ENCODE measurements at places on chromosomes 7 and 10.

DNA sequence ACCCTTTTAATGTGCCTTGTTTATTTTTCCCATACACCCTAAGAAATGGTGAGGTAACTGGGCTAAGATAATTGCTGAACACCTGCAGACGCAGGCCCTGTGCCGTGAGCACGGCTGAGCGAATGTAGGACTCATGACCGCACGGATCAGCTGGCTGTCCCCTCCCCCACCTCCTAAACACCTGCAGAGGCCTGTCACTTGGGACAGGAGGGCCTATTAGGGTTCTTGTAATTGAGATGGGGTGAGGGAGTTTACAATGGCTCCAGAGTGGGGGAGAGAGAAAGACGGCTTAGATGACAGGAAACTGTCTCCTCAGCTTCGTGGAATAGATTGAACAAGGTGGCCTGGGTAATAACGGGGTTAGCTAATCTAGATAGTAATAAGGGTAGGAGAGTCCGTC is 291.7 kb upstream of the HABP2 start:
- no peak for DNase-seq

DNA sequence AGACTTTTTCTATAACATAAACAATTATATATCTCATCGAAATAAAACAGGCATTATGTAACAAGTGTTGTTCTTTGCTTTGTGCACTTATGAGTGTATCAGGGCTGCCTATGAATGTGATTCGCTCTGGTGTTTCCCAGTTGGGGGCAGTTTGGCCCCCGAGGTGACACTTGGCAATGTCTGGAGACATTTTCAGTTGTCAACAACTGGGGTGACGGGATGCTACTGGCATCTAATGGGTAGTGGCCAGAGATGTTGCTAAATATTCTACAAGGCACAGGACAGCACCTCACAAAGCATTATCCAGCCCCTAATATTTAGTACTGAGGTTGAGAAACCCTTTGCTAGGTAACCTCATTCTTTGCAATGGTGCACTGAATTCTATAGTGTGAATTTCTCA is 83.3 kb downstream of the PLCE1 start:
- DNase-seq, result no peak

DNA sequence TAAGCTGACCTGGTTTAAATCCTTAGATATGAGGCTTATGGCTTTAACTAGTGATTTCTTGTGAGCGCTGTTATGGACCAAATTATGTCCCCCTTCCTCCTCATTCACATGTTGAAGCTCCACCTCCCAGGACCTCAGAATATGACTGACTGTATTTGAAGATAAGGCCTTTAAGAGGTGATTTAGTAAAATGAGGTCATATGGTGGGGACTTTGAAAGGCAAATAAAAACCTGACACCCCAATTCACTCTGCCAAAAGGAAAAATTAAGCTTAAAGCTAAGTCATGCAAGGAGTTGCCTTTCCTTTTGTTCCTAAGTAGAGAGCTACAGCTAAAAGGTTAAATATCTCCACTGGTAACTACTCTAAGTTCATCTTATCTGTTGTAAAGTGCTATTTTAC is 36.4 kb upstream of the FIGNL1 start:
- no peak for DNase-seq

DNA sequence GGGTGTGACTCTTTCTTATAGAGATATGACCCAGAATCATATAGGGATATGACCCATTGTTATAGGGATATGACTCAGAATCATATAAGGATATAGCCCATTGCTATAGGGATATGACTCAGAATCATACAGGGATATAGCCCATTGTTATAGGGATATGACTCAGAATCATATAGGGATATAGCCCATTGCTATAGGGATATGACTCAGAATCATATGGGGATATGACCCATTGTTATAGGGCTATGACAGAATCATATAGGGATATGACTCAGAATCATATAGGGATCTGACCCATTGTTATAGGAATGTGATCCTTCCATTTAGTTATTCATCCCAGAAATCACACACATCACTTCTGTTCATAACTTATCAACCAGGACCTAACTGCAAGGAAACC is 312.2 kb upstream of the ADARB2 start:
- no peak for DNase-seq

GRCh38 chr7:47982610-47983009 is 3.2 kb upstream of the HUS1 start:
- DNase-seq, result no peak

DNA sequence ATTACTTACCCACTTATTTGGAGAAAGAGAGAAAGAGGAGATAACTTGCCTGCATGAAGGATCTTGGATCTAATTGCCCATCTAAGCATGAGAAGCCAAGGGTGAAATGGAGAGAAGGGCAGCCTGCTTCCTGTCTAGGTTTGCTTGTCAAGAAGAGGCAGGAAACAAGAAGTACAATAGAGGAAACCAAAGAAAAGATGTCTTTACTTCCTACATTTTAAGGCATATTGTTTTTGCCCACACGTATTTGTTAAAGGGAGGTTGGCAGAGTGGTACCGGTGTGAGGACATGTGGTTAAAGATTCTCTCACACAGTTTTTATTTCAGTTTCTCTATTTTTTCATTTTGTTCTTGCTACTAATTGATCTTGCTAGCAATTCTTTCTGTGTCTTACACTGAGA is 6.0 kb upstream of the TAS2R38 start:
- no peak for DNase-seq

DNA sequence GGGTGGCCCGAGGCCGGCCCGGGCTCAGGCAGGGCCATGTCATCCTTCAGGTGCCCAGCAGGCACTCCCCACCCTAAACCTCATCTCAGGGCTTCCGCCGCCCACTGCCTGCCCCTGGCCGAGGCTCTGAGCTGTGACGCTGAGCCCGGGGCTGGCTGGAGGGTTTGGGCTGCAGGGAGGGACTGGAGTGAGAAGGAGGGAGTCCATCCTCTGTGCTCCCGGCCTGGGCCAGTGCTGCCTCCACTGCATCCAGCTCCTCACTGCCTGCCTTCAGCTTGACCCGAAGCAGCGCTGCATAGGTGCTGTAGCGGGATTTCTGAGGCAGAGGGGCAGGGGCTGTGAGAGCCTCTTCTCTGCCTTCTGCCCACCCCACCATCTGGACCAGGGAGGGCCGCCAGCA is 7.6 kb downstream of the NFKB2 start:
- no peak for DNase-seq

DNA sequence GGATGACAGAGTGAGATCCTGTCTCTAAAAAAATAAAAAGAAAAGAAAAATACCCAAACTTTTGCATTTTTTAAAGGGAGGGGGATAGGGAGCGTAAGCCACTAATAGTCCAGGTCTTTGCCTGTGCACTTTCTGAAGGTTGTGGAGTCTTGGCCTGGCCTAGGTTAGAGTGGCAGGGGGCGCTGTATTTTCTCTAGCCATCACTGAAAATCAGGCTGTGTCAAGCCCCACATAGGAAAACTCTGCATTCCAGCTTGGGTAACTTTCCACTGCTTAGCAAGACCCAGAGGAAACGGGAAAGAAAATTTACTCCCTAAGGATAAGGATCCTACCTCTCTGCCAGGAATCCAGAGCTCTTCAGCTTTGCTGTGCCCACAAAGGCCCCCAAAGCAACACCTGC is 10.5 kb upstream of the PAX4 start:
- DNase-seq, result peak; percentile 60

GRCh38 chr10:62264702-62265436 is 3.8 kb downstream of the RTKN2 start:
- DNase-seq, result peak; percentile 83

- DNase-seq, result no peak
These were observed 64.9 kb upstream of the CELF2 start for GRCh38 chr10:10952800-10953199.

DNA sequence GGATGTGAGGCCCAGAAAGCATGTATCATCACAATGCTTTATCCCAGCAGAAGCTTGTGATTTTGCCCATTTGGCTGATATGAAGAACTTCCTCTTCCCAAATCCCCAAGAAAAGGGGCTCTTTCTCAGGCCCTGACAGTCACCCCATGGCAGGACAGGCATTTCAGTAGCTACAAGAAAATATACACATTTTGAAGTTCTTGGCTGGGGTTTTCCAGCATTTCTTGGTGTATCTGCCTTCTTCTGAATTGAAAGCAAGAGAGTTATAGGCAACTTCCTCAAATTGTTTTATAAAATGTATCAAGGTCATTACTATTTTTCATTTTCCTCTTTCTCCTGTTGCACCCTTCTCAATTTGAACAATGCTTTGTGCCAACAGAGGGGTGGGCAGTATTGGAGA is 63.3 kb upstream of the PDLIM1 start:
- no peak for DNase-seq

- peak; percentile 67 for DNase-seq
These were observed 1219.4 kb downstream of the TYW1 start for GRCh38 chr7:68216051-68216450.

- peak; percentile 54 for DNase-seq
These were observed 75.1 kb downstream of the ANKRD61 start for GRCh38 chr7:6106140-6106904.

DNA sequence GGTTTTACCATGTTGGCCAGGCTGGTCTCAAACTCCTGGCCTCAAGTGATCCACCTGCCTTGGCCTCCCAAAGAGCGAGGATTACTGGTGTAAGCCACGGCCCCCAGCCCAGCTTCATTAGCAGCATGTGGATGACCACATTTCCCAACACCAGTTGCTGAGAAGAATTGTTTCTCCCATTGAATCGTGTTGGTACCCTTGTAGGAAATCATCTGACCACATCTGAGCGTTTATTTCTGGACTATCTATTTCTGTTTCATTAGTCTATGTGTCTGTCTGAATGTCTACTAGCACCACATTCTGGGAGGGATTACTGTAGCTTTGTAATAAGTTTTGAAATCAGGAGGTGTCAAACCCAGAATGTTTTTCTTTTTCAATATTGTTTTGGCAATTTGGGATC is 89.6 kb downstream of the LCOR start:
- DNase-seq, result no peak

DNA sequence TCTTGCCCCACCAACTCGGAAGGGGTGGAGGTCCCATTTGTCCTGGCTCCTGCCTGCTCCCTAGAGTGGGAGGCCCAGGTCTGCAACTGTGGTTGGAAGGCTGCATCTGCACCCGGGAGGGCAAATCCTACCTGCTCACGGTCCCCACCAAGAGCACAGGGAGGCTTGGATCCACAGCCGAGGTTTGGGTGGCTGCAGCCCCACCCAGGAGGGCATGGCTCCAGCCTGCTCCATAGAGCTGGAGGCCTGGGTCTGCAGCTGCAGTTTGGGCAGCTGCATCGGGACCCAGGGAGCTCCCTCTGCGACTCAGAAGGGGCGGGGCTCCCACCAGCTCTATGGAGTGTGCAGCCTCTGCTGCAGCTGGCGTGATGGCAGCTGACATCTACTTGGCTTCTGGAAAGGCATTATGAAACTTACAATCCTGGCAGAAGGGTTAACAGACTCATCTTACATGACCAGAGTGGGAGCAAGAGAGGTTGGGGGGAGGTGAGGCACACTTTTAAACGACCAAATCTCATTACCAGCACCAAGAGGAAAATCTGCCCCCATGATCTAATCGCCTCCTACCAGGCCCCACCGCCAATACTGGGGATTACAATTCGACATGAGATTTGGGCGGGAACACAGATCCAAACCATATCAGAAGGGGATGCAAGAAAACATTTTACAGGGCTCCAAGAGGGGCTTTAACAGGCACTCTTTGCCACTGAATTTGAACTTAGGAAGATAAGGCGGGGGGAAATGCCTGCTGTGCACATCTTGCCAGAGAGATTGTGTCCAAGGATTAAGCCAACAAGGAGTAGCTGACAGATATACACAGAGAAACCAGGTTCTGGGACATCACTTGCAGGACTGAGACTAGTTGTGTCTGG is 8.2 kb upstream of the BLVRA start:
- no peak for DNase-seq

DNA sequence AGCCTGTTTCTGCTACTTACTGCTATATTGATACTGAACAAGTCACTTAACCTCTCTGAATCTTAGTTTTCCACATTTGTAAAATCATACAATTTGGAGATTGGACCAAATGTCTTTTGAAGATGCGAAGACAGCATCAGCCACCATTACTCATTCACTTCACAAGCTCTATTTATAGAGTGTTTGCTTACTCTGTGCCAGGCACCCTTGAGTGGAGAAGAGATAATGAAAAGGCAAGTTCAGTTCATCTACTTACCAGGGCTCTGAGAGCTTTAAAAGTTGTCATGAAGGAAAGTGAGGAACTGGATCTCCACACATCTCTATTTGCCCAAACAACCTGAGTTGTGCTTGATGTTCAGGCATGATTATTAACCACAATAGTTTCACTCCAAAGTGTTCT is 277.5 kb downstream of the CSTF2T start:
- DNase-seq, result no peak

DNA sequence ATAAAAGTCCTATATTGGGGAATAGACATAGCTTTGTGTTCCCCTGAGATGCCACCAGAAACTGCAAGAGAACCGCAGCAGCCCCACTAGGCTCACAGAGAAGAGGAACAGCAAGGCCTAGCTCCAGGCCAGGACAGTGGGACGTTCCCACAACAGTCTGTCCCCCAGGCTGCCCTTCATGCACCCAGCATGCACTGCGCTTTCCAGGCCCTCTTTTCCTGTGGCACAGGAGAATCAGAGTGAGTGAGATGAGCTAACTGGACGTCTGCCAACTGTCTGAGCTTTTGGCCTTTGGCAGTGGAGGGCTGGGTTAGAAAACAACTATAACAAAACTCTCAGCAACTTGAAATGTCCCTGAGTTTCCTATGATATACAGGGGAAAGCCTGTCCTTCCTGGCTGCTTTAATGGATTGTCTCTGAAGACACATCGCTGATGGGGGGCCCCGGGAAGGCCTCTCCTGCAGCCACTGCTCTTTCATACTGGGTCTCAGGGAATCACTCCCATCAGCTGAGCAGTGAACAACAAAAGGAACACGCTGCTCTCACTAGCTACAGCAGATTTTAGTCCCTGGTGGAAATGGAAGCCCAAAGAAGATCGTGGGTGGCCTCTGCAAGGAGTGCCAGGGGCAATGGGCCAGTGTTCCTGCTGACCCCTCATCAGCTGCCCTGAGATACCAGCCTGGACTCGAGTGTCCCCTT is 53.5 kb downstream of the PODXL start:
- peak; percentile 20 for DNase-seq

- DNase-seq, result no peak
These were observed 19.3 kb upstream of the NUP205 start for GRCh38 chr7:135538376-135538775.

- DNase-seq, result no peak
These were observed 552.5 kb downstream of the TYW1 start for GRCh38 chr7:67549126-67549525.

DNA sequence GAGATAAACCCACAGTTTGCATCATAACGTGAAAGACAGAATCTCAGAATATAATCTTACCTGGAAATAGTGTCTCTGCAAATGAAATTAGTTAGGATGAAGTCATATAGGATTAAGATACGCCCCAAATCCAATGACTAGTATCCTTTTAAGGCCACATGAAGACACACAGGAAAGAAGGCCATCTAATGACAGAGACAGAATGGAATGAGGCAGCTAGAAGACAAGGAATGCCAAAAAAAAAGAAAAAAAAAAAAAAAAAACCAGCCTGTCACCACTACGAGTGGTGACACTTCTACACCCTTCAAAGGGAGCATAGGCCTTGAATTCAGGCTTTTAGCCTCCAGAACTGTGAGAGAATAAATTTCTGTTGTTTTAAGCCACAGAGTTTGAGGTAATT is 82.9 kb downstream of the HYCC1 start:
- no peak for DNase-seq

- DNase-seq, result no peak
These were observed 114.6 kb downstream of the EPC1 start for GRCh38 chr10:32232378-32232777.

GRCh38 chr10:3226960-3227744 is 54.6 kb upstream of the PITRM1 start:
- peak; percentile 42 for DNase-seq
